ENCODE measurements at places on chromosomes 3 and 15.
A peak's percentile ranks its signal among the peaks of the same experiment; 100 is the strongest.

DNA sequence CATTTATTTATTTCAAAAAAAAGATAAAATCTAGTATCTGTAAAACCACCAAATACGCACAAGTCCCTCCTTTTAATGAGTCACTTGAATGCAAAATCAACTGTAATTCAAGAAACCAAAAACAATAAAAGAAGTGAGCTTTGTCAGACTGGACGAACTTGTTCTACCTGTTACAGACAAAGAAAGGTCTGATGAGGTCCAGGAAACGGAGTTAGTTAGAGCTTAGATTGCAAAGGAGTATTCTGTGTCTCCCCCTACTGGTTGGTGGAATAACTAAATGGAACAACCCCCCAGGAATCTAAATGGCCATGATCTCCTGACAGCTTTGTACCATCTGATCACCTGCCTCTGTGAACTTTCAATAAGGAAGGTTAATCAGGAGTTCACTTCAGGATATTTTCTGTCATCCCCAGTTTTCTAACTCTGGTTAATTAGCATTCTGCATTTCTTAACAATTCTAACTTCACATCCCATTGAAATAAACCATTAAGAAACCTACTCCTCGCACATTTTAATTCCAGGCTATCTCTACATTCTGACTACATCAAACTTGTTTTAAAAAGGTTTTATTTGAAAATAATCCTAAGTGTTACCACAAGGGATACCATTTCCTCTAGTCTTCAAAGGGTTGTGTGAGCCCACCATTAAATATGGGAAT is 333.0 kb upstream of the SATB1 start:
- peak; percentile 77 for DNase-seq

- DNase-seq = no peak
These were observed 265.6 kb downstream of the FOXP1 start for GRCh38 chr3:71317749-71318457.

DNA sequence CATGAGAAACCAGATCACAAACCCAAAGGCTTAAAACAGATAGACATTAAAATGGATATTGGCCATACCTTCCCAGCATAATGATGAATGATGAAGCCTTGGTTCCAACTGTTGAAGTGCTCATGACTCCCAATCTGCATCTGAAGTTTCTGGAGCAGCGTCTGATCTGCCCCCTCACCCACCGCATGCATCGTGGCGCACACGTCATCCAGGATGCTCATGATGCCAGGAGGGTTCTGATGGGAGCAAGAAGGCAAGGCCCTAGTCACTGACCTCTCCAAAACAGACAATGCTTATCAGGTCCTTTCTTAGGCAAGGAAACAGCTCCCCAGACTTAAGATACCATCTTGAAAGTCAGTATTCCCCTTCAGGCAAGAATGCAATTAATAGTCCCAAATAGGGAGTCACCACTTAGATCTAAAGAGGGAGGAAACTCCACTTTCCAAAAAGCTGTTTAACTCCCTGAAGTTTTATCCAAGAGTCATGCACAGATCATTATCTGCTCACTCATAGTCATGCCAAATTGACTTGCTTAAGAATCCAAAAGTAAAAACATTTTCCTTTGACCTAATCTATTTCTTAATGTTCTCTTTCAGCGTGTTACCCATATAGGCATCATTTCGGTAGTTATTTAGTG is 2.1 kb downstream of the LDHAL6B start:
- DNase-seq = no peak

DNA sequence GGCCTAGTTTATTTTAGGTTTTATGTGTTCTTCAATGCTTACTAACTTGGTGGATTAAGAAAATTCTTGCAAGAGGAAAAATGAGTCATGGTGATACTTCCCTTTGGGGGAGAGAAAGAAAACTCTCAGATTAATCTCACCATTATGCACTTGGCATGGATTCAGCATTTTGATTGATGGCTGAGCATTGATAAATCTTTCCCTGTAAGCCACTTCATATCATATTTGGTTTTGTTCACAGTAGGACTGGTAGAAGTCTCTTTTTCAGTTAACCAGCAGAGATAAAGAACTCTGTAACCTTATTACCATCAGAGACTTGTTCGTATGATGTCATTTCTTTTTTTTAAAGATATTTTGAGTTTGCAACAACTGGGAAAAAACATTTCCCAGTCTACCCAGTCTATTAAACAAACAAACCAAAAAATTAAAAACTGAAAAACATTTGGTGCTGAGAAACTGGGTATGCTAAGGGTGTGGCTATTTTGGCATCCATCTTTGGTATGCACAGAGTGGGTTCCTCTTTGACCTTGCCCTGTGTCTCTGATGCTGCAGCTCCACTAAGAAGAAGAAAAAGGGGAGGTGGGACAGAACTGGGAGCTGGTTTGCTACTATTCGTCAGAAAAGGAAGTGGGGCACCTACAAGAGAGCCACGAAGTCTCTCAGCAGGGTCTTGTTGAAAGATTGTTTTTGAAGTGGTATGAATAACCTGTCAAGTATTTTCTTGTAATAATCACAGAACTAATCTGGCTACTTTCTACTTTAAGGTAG is 17.2 kb downstream of the TMOD3 start:
- no peak for DNase-seq

DNA sequence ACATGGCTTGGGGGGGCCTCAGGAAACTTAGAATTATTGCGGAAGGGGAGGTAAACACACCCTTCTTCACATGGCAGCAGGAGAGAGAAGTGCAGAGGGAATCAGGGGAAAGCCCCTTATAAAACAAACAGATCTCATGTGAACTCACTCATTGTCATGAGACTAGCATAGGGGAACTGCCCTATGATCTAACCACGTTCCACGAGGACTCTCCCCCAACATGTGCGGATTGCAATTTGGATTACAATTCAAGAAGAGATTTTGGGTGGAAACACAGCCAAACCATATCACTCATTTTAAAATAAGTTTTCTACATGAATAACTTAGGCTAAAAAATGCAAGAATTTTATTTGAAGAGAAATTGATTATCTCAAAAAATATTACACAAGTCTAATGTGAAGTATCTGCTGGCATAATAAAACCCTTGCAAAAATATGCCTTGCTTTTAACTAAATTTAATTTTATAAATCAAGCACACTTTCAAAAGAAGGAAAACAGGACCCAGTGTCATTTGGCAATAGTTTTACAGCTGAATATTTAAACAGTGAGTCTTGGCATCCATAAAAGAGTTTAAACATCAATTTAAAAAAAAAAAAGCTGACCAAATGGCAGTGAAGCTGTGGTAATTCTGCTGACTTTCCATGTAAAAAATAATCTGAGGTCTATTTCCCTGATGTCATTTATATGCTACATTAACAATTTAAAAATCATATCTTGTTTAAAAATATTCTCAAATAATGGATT is 1057.2 kb downstream of the NAALADL2 start:
- no peak for DNase-seq

- DNase-seq = no peak
These were observed 22.0 kb upstream of the SKOR1 start for GRCh38 chr15:67803299-67803698.

GRCh38 chr15:90248789-90249202 is 560 bp upstream of the TTLL13 start:
- no peak for DNase-seq

GRCh38 chr3:114609973-114610630 is 316.3 kb downstream of the TIGIT start:
- DNase-seq = no peak

- no peak for DNase-seq
These were observed 39.2 kb downstream of the RAB27A start for GRCh38 chr15:55250392-55250791.

DNA sequence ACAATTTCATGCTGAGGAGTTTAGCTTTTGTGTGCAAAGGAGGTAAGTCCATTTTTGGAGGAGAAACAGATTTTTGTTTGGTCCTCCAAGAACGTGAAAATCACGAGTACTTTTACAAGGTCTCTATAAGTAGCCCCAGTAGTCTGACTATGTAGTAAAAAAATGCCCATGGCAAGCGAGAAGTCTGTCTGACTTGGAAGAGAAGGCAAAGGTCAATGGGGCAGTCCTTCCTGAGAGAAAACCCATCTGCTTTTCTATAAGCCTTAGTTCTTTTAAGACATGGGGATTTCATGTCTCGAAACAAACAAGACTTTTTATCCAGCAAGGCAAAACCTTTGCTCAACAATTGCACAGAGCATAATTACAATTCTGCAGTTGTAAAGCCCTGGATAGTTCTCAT is 183.2 kb downstream of the GAP43 start:
- DNase-seq = no peak

GRCh38 chr3:185325946-185326791 is 36.8 kb upstream of the MAP3K13 start:
- no peak for DNase-seq

GRCh38 chr15:56058986-56059385 is 65.6 kb upstream of the NEDD4 start:
- DNase-seq = no peak

DNA sequence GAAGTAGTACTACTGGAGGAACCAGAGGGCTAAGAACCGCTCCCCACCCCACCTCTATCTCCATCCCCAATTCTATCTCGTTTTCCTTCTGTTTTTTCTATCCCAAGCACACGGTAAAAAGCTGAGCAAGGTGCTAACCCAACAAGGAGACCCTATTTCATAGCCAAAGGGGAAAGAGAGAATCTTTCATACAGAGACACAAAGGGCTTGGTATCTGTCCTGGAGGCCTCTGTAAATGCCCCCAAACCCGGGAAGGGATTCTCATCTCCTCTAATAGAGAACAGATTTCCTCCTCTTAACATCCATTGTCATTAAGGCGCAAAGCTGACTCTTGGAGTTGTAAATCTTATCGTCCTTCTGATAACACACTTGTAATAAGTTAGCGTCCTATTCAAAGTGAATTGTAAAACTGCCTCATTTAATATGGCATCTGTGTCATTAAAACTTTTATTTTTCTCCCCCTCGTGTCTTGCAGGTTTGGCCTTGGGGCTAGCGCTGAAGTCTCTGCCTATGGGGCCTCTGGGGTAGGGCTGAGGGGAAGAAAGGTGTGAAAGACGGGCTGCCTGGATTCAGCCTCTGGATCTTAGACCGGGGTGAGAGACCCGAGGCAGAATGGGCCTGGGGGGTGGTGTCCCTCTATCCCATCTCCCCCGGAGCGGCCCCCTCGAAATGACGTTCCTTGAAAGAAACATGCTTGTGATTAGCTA is 12.1 kb downstream of the NR2F2 start:
- DNase-seq = no peak

DNA sequence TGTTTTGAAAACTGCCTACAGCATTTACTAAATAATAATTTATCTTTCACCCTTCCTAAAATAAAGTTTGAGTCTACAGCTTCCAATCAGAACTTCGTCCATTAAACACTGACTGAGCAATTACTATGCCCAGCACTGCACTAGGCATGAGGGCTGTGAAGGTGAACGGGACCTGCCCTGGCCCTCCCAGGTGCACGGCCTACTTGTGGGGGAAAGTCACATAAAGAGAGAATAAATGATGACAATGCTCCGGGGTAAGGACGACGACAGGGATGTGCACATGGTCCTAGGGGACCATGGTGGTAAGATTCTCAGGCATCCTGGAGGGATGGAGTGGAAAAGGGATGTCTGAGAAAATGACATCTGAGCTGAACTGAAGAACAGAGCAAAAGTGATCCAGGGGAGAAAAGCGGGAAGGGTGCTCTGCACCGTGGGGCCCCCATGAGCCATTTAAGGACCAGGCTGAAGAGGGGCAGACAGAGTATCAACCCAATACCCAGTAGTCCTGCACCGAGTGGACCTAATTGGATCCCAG is 11.5 kb downstream of the PLA2G4F start:
- no peak for DNase-seq

DNA sequence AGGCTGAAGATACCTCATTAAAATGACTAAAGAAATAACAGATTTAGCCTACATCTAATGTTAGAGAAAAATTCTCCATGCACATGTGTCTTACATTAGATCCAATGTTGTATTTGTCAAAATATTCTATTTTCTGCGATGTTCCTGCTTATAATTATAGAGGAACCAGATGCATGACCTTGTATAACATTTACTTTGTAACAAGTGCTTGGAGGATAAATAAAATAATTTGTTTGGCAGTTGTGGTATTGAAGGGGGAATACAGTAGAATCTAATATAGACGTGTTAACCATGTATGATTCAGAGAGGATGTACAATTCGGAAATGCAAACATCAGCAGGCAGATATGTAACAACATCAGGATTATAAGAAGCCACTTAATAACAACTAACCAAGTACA is 922.2 kb downstream of the TUSC7 start:
- no peak for DNase-seq

GRCh38 chr3:122305818-122306621 is 19.0 kb upstream of the CSTA start:
- no peak for DNase-seq

DNA sequence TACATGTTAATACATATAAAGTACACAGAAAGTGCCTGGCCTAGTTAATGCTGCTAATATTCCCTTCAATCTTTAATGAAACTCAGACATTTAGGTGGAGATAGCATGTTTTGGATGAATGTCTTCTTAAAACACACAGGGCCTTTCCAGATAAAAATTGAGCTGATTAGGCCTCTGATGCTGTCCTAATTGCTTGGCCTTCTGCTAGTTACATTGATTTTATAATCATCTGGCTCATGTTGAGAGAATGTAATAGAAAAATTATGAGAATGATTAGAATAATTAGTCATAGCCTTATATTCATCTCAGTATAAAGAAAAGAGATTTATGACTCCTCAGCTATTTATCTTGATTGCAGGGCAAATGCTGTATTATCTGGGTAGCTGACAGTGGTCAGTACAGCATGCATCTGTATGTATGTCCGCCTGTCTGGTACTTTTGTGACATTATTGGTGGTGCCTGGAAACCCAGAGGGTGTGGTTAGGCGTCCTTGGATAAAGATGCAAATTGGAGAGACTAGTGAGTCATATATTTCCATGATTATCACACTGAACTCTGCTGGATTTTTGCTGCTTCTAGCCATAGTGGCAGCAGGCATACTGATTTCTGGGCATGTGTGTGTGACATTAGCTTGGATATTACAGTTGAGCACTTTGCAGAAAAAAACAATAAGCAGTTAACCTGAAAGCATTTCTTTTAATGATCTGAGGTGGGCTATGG is 120.8 kb downstream of the FEZF2 start:
- no peak for DNase-seq

DNA sequence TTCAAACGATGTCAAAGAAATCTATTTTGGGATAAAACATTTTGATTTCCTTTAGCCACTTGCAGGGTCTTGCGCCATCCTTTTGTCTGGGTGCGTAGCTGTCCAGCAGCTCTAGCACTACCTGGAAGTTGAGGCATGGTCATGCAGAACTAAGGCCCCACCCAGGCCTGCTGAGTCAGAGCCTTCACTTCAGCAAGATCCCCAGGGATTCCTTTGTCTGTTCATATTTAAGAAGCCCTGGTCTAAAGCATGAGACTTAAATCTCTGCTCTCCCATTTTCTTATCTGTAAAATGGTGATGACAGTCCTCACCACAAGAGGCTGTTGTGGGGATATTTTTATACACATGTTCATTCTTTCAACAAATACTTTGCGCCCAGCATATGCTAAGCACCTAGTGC is 99.0 kb upstream of the CTDSPL start:
- DNase-seq = no peak

- no peak for DNase-seq
These were observed 85.3 kb upstream of the RNU6-1 start for GRCh38 chr15:67925182-67925581.

- DNase-seq = no peak
These were observed 478.7 kb downstream of the FHIT start for GRCh38 chr3:60772584-60772983.
